ENCODE measurements at places on chromosomes 2 and 18.
A peak's percentile ranks its signal among the peaks of the same experiment; 100 is the strongest.

DNA sequence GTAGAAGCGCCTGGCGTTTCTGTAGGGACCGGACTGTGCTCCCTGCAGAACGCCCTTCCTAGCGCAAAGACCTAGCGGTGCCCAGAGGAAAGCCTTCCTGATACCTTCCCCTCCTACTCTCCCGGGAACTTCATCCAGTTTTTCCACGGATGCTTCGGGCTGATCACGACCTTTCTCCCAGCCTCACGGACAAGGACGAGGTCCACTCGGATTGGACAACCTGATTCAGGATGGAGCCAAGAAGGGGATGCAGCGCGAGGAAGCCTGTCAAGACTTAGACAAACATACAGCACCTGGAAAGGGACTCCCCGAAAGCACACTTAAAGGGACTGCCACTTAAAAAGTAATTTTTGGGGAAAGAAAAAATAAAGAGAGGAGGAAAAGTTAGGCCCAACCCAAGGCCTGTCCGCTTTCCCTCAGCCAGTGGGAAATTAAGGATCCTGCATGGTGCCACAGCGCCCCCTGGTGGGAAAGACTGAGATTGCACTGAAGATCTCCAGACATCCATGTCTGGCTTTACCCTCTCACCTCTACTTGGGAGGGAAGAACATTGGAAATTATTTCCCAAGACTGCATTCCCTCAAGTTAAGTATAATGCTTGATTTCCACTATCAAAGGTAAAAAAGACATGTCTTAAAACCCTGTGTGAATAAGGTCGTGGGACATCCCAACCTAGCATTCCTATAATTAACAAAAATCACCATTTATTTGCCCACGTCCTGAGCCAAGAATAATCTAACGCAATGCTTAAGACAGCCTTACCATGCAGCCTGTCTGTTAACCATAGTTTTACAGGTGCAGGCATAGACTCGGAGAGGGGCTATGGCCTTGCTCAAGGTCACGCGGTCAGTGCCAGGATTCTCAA lies 13.4 kb upstream of the COPS8 start:
- no peaks in the 10 kb centered on the region for H3K4me1 ChIP-seq
- DNase-seq = peak; percentile 39
- H3K36me3 ChIP-seq = no peaks in the 10 kb centered on the region

GRCh38 chr2:212052412-212053159 lies 486.0 kb downstream of the ERBB4 start:
- DNase-seq = no peak
- H3K27ac ChIP-seq = no peak overlapping the region
- H3K36me3 ChIP-seq = no peaks in the 10 kb centered on the region
- H3K4me3 ChIP-seq = no peak overlapping the region
- H3K27me3 ChIP-seq = no peaks in the 10 kb centered on the region
- H3K4me1 ChIP-seq = no peaks in the 10 kb centered on the region

- no peak for DNase-seq
- no peaks in the 10 kb centered on the region for H3K27me3 ChIP-seq
- H3K4me3 ChIP-seq = no peak overlapping the region
- H3K27ac ChIP-seq = no peak overlapping the region
- no peaks in the 10 kb centered on the region for H3K36me3 ChIP-seq
These were observed 897.6 kb downstream of the BCL11A start for GRCh38 chr2:59655809-59656208.

DNA sequence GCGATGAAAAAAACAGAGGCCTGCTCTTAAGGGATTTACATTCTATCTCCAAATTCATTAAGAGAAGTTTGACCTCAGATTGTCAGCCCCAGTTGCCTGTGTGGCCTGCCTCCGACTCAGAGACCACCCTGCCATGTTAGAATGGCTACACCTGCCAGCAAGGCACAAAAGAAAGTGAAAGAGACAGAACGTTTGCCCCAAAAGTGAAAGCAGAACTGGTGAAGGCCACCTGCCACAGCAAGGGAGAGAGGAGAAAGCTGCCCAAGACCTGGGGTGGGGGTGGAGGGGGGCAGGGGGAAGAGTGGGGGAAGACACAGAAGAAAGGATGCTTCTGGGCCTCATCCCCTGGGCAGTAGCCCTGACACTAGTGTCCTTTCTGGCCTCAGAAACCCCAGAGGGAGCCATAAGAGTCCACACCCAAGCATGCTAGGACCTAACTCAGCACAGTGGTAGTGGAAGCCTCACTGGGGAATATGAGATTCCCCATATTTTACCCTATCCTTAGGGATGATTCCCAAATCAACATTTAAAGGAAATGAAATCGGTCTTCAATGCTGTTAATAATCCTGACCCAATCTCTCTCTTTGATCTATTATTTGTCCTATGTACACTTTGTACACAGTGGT lies 389.7 kb downstream of the TXNL1 start:
- H3K36me3 ChIP-seq = no peaks in the 10 kb centered on the region
- peak overlapping the region; percentile 80 for H3K4me3 ChIP-seq
- H3K27ac ChIP-seq = peak overlapping the region; percentile 92
- DNase-seq = peak; percentile 44

DNA sequence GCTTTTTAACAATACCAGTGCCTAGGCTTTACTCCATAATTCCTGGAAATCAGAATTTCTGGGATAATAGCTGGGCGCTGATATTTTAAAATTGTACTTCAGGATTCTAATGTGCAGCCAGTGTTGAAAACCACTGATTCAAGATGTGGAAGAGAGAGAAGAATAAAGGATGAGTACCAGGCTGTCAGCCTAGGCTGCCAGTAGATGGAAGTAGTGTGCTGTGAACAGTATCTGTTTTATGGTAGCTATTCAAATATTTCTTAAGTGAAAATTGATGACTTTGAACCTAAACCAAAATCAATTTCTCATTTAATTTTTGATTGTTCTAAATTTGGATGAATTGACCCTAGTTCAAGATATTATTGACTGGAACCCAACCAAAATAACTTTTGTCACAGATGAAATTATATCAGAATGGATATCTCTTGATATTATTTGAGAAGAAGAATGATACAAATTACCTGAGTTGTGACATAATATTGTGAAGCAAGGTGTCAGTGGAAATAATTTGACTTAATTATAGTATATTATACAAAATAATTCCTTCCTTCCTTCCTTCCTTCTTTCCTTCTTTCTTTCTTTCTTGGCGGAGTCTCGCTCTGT lies 88.0 kb downstream of the COMMD1 start:
- H3K4me3 ChIP-seq = no peak overlapping the region
- peaks cover 7% of the 10 kb centered on the region for H3K36me3 ChIP-seq
- H3K27me3 ChIP-seq = no peaks in the 10 kb centered on the region

DNA sequence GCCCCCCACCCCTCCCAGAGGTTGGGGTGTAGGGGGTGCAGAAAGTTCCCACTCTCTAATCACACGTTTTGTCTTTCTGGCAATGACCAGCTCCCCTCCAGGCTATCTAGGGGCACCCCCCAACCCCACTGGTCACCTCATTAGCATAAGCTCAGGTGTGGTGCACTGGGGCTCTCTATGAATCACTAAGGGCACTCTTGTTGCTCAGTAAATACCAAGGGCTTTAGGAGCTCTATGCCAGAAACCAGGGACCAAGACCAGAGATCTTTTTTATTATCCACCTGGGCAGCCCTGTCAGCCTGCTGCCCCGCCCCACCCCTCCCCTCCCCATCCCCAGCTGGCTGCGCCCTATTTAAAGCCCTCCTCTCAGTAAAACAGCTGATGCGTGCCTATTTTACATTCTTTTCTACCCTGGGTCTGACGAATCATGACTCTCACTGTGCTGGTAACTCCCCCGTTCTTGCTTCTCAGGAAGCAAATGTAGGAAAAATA lies 24.3 kb downstream of the NCK2 start:
- peak overlapping the region; percentile 90 for H3K27ac ChIP-seq
- H3K4me3 ChIP-seq = peak overlapping the region; percentile 25
- DNase-seq = peak; percentile 25

DNA sequence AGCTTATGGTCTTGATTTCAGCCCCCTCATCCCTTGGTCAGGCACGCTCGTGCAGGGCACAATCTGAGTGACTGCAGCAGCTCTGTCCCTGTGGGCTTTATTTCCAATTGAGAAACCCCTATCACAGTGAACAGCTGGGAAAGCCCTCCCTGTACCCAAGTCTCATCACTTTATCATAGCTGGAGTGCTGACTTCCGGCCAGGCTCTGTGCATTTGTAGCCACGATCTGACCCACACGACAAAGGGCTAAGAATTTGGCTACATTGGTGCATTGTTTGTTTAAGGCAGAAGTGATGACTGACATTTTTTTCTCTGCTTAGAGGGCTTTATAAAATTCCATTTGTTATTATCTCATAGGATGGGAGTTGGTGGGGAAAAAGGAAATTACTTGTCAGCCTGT lies 184.4 kb downstream of the KCNS3 start:
- H3K27me3 ChIP-seq = peaks cover 18% of the 10 kb centered on the region
- H3K4me1 ChIP-seq = no peaks in the 10 kb centered on the region
- DNase-seq = no peak
- no peak overlapping the region for H3K27ac ChIP-seq

- no peaks in the 10 kb centered on the region for H3K4me1 ChIP-seq
- H3K4me3 ChIP-seq = no peak overlapping the region
- no peak for DNase-seq
- H3K27ac ChIP-seq = no peak overlapping the region
- H3K36me3 ChIP-seq = no peaks in the 10 kb centered on the region
These were observed 295.1 kb downstream of the GALR1 start for GRCh38 chr18:77544792-77545191.

DNA sequence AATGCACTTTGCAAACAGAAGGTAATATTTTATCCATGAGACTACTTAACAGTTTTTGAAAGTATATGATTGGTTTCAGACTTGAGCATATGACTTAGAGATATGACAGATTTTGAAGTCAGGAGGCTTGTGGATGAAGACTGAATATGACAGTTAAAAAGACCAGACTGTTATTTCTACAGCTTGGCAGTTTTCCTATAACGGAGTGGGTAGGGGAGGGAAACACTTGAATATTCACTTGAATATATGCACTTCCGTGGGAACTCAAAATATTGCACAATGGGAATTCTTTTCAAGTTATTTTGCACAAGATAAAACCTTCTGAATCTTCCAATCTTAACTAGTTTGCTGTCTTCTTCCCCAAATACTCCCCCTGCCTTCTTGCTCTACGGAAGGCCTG lies 64.6 kb upstream of the ACKR3 start:
- no peak overlapping the region for H3K4me3 ChIP-seq
- H3K27ac ChIP-seq = no peak overlapping the region
- DNase-seq = no peak
- peaks cover 6% of the 10 kb centered on the region for H3K4me1 ChIP-seq
- peaks cover 80% of the 10 kb centered on the region for H3K27me3 ChIP-seq
- H3K36me3 ChIP-seq = no peaks in the 10 kb centered on the region

- H3K4me1 ChIP-seq = peaks cover 8% of the 10 kb centered on the region
- H3K4me3 ChIP-seq = no peak overlapping the region
- no peak overlapping the region for H3K27ac ChIP-seq
- H3K36me3 ChIP-seq = no peaks in the 10 kb centered on the region
- no peaks in the 10 kb centered on the region for H3K27me3 ChIP-seq
- no peak for DNase-seq
These were observed 7.0 kb upstream of the BMP10 start for GRCh38 chr2:68878071-68878711.

DNA sequence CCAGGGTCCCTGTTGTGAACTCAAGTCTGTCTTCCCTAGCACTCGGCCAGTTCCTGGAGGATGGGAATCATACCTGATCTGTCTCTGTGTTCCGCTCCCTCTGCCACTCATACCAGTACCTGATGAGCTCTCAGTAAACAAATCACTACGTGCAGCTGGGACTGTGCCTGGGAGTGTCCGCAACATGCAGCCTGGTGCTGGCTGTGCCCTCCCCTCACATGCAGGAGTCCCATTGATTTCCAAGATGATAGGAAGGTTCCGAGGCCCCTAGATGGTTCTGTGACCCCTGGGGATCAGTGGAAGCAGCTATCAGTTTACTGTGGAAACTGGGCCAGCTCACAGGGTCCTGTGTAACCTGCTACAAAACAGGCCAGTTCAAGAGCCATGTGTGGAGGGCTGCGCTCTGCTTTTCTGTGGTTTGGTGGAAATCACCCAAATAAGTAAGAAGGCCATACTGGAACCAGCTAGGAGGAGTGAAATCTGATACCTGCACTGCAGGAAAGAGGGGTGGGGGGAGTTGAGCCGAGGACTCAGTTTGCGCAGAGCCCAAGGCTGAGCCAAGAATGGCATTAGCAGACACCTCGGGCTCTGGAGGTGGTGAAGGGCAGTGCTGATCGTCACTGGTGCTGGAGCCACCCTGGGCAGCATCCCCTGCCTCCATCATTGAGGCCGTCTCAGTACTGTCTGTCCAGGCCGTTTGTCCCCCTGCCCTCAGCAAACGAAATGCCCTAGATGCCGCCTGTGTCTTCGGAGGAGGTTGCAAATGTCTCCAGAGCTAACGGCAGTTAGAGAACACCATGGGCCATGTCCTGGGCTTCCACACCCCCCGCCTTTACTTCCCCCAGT lies 93.3 kb downstream of the KLHL29 start:
- peaks cover 24% of the 10 kb centered on the region for H3K27me3 ChIP-seq
- H3K4me1 ChIP-seq = no peaks in the 10 kb centered on the region
- no peak for DNase-seq
- no peak overlapping the region for H3K27ac ChIP-seq

- no peaks in the 10 kb centered on the region for H3K4me1 ChIP-seq
- H3K4me3 ChIP-seq = no peak overlapping the region
- H3K36me3 ChIP-seq = no peaks in the 10 kb centered on the region
- H3K27ac ChIP-seq = no peak overlapping the region
- peaks cover 10% of the 10 kb centered on the region for H3K27me3 ChIP-seq
These were observed 14.5 kb downstream of the SLC19A3 start for GRCh38 chr2:227703280-227703732.

DNA sequence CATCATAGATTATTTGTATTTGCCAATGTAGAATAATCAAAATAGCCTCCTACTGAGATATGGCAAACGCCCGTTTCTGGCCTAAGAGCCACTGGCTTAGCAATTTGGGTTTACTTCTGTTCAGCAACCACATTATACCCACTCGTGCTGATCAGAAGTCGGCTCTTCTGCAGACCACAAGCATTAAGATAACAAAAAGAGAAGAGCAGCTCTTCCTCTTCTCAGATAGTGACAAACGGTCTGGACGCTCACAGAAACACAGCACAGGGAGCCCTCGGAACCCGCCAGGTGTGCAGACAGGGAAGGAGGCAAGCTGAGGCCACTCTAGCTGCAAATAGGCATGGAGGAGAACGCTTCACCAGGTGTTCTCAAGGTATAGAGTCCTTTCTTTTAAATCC lies 164.0 kb downstream of the HDAC4 start:
- peaks cover 32% of the 10 kb centered on the region for H3K4me1 ChIP-seq
- no peak for DNase-seq
- H3K27ac ChIP-seq = no peak overlapping the region
- H3K27me3 ChIP-seq = peaks cover 5% of the 10 kb centered on the region
- peaks cover 4% of the 10 kb centered on the region for H3K36me3 ChIP-seq
- no peak overlapping the region for H3K4me3 ChIP-seq
